ENCODE measurements at places on chromosomes 2 and 18.

DNA sequence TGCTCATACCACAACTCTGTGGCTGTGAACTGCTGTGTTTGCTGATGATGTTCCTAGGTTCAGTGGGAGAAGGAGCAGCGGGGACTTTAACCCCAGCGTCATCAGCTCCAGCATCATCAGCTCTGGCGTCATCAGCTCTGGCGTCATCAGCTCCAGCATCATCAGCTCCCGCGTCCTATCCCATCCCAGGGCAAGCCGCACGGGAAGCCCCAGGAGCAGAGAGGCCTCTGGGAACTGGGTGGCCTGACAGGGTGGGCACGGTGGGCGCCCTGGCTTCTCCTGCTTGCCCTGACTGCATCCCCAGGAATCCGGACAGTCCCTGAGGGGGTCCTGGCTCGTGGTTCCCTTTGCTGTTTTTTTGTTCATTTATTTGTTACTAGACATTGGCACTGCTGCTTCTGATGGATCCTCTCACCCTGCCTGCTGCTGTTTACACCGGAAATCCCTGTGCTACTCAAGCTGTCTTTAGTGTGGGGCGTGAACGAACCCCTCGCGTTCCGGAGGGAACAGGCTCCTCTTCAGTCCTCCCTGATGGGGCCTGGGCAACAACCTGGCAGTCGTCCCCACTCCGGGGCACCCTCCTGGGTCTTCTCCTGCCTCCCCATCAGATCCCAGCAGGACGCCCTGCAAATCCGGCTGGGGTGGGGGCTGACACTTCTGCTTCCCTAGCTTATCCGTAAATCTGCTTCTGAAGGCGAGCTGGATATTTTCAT is 67.1 kb upstream of the PXDN start:
- DNase-seq: no peak

GRCh38 chr2:52395912-52396311 is 1364.0 kb upstream of the NRXN1 start:
- DNase-seq: no peak

DNA sequence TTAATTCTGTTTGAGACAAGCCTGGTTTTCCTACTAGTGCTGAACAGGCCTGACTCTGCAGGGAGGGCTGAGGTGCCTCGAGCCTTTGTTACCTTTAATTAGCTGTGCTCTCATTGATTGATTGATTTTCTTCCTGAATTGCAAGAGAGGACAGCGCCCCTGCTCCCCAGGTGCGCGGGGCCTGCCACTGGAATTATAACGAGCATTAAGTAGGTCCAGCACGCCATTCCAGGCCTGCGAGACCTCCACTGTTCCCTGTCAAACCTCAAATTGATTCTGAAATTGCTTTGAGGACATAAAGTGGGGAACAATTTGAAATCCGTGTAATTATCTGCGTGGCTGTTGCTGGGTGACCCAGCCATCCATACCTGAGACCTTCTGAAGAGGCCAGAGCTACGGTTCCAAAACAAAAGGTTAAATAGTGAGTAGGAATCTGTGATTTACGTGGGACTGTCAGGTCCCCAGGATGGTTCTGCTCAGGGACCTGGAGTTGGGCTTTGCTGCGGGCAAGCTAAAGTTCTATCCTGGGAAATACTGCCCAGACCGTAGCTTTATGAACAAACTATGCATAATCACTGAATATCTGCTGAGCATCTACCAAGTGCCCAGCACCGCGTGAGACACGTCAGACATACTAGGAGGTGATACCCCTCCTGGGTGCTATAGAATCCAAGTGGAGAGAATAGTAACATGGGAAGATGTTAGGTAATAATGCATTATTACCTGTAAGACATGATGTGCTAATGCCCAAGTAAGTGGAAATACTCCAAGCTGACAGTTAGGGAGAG is 104.1 kb downstream of the ZBTB7C start:
- no peak for DNase-seq

- DNase-seq: no peak
These were observed 11.9 kb upstream of the AGFG1 start for GRCh38 chr2:227460070-227460485.

GRCh38 chr18:75538727-75539126 is 111.2 kb upstream of the SMIM21 start:
- DNase-seq: no peak

Measured in NCI-H187 treated with DMSO at 0.1 percent for 48 hours (cell line).